Stimulated activated CD8-positive, alpha-beta memory T cell treated with anti-CD3 and anti-CD28 coated beads, Interleukin-7, amount 100 ng/mL, for 48 hours (primary cell): ENCODE measurements at places on chromosomes 1 and 21.

- no peak for DNase-seq
Observed at GRCh38 chr1:243705585-243705984, 144.5 kb downstream of the AKT3 start.

- no peak for DNase-seq
Observed at GRCh38 chr1:42965378-42965777, 6.7 kb upstream of the SLC2A1 start.

GRCh38 chr1:71304125-71304524 lies 223.3 kb upstream of the ZRANB2 start:
- no peak for DNase-seq

- no peak for DNase-seq
Observed at GRCh38 chr1:238895911-238896310, 490.5 kb upstream of the CHRM3 start.

- no peak for DNase-seq
Observed at GRCh38 chr21:36487641-36488307, 7.9 kb upstream of the CLDN14 start.

- DNase-seq, result peak; percentile 35
Observed at GRCh38 chr1:225896937-225897549, 8.1 kb upstream of the LEFTY1 start.

GRCh38 chr1:11802973-11803885 lies 2.5 kb downstream of the MTHFR start:
- peak; percentile 74 for DNase-seq

DNA sequence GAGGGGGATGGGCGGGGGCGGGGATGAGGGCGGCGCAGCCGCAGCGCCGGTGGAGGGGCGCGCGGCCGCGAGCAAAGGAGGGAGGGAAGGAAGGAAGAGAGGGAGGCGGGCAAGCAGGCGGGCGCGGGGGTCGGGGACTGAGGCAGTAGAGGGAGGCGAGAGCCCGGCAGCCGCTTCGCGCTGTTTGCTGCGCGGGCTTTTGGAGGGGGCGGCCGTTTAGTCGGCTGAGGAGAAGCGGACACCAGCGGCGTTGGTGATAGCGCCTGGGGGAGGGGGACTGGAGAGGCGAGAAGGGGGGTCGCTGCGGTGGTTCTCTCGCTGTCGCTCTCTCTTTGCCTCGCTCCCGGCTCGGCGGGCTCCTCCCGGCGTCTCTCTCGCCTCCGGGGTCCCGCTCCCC lies at the start of gene HS2ST1:
Gene HS2ST1 (plus strand): TSS at position 35 of the 397 bp plus-strand sequence.
- no peak for DNase-seq

GRCh38 chr21:41466024-41466820 lies 40.2 kb downstream of the MX1 start:
- no peak for DNase-seq

- DNase-seq, result no peak
Observed at GRCh38 chr1:233269656-233270055, 25.9 kb downstream of the PCNX2 start.

GRCh38 chr1:19617376-19617775 lies 26.7 kb upstream of the NBL1 start:
- DNase-seq, result no peak

DNA sequence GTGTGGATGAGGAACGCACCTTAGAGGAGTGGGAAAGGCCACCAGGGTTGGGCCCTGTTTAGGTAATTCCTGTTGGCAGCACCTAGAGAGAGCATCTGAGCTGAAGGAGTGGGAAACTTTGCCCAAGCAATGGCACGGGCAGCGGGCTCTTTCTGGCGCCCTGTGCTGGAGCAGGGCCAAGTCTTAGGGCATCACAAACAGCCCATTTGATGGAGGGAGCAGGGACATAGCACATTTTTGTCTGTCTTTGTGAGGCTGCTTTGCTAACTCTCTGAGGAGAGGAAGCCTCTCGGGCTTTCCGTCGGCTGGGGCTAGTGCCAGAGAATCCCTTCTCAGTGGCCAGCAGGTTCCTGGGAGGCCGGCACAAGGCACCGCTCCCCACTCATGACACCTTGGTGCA lies 22.5 kb upstream of the CNTN2 start:
- no peak for DNase-seq

DNA sequence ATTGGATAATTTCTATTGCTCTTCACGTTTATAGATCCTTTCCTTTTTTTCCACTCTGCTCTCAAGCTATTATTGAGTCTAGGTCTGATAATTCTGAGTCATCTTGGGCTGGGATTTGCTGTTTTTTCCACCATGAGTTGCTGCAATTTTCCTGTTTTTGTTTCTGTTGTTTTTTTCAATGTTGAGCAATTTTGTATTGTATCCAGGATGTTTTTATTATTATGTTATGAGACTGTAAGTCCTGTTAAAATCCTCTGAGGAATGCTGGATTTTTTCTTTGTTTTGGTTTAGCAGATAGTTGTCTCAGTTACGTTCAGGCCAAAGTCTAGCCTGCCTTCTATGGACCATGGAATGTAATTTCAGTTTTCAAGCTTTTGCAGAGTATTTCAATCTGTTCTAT lies 13.0 kb upstream of the SLC35A3 start:
- no peak for DNase-seq

DNA sequence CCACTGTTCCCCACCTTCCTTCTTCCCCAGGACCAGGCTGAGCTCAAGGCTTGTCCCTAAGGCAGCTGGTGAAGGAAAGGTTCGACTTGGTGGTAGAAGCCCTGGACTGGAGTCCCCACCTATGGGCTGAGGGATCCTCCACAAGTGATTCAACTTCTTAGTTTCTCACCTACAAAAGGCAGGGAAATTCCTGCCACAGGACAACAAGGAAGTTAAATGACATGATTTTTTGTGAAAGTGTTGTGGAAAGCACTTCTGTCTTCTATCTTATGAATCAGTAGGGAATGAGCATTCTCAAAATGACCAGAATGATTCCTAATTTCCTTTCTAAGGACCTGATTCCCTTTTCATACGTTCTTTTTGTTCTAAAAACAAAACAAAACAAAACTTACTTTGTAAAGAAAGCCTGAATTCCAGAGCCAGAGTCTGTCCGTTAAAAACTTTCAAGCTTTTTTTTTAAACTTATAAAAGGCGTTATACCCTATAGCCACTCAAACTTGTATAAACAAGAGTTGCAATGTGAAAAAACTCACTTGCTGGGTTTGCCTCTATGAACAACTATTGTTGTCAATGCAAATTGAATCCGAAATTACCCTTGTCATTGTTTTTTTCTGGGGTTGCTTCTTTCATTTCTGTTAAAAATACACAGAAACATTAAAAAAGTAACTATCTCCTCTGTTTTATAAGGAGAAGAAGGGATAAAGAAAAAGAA lies 12.2 kb downstream of the KCNJ15 start:
- no peak for DNase-seq

DNA sequence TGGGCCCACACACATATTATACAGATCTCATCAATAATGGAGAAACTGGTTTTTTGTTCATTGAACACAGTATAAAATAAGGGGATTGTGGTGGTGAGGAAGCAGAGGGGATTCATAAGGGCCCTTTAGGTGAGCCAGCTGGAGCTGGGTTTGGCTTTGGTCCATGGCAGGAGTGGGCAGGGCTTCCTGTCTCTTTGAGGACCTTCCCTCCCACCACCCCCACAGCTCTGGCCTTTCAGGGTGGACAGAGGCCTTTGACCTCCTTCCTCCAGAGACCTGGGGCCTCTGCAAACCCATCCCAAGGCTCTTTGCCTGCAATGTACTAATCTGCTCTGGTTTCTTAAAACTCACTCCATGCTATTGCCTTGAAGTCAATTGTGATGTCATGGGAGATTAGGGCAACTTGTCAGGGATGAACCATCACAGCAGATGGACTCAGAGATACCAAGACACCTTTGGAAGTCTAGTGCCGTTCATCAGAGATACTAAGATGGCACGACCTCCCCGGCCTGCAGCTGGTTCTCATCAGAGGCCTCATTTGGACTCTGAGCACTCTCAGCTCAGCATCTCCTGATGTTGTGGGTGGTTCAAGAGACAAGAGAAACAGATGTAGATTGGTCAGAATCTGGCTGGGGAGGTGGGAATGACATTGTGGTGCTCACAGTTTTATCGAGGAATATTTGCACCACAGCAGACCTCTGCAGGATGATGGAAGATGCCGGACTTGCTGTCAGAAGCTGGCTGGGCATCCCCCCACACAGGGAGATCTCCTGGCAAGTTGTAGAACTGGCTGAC lies 37.9 kb downstream of the LHX4 start:
- no peak for DNase-seq

DNA sequence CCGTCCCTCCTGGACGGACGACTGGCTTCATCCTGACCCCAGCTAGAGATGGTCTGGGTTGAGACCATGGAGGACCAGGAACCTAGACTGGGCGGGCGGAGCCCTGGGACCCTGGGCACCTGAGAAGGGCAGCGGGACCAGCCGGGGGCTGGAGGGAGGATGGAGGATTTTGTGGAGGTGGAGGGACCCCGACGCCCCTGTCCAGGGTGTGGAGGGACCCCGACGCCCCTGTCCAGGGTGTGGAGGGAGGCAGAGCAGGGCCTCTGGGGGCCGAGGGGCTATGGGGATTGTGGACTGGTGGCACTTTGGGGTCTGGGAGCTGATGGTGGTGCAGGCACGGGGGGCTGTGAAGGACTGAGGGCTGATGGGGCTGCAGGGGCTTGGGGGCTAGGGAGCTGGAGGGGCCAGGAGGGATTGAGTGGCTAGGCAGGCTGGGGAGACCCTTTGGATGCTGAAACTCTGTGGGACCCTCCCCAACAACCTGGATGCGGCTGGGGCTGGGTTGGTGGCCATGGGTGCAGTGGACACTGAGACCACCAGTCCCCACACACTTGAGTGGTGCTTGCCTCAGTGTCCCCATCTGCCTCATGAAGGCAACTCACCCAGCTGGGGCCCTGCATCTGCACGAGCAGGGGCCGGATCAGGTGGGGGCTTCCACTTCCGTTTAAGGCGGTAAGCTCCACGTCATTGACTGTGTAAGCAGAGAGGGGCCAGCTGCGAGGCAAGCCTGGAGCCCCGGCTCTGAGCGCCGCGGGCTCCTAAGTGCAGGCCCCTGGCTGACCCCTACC lies 7.4 kb downstream of the GJC2 start:
- DNase-seq, result no peak

- no peak for DNase-seq
Observed at GRCh38 chr21:44462086-44462833, 7.0 kb downstream of the LRRC3 start.

DNA sequence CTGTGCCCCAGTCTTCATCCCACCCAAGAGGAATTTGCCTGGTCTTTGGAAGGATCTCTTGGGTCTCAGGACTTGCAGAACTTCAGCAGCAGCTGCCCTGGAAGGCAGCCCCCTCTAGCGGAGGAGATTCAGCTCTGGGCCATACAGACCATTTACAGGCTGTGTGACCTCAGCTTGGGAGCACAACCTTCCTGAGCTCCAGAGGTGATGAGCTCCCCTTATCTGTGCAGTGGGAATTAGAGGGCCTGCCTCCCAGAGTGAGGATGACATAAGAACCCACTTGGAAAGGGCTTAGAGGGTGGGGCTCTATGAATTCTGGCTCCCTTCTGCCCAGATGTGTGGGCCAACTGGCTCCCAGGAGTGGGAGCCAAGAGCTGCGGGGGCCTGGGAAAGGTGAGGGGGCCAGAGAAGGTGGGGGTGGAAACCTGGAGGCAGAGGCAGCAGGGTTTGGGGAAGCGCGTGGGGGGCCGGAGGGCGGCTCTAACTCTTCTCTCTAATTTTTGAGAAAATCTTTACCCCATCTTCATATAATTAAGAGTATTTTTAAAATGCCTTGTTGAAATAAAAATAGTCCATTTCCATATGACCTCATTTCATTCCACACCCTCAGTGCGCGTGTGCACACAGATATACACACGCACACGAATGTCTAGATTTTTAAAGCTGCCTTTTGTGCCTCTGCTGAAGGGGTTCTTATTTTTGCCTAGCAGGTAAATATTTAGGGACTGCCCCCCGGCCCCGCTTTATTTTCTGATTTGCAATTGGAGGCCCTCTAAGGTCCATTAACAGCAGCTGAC lies 21.5 kb downstream of the EPHB2 start:
- DNase-seq, result no peak

GRCh38 chr21:23853796-23854379 lies 1753.4 kb downstream of the MRPL39 start:
- no peak for DNase-seq

- no peak for DNase-seq
Observed at GRCh38 chr21:36854391-36854790, 112.1 kb downstream of the HLCS start.

GRCh38 chr1:236913371-236914037 lies 90.7 kb downstream of the MT1HL1 start:
- no peak for DNase-seq
